ENCODE measurements at places on chromosomes 5 and 9.

GRCh38 chr5:165887147-165887546 lies 2381.7 kb downstream of the MAT2B start:
- DNase-seq = no peak

- DNase-seq = no peak
These were observed 6.5 kb downstream of the SLC35A4 start for GRCh38 chr5:140571105-140571504.

DNA sequence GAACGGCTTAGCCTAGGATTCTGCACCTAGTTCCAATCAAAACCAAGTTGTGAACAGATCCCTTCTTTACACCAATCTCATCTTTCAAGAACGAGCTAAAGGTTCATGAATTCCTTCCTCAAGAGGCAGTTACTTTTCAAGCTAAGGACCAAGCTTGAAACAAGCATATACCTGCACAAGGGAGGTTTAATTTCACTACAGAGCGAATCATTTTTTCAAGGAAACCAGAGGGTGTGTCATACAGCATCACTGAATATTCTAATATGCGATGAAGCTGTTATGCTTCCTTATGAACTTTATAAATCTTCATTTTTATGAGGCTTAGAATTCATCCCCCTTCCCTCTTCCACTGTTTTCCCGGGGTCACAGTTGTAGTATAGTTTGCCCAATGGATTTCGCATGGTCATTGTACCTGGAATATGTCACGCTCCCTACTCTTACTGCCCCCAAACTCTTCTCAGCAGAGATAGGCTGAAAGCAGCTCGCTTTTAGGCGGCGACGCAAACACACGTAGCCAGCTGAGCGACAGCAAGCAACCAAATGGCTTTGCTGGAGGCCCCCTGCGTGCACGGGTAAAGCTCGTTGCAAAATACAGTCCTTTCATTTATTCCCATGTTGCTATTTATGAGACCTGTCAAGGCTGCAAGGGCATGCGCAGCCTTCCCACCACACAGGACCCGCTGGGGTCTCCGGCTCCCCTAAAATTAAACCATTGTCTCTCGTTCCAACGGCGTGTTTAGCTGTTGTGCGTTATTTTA lies 832 bp downstream of the LMBRD2 start:
- peak; percentile 64 for DNase-seq

DNA sequence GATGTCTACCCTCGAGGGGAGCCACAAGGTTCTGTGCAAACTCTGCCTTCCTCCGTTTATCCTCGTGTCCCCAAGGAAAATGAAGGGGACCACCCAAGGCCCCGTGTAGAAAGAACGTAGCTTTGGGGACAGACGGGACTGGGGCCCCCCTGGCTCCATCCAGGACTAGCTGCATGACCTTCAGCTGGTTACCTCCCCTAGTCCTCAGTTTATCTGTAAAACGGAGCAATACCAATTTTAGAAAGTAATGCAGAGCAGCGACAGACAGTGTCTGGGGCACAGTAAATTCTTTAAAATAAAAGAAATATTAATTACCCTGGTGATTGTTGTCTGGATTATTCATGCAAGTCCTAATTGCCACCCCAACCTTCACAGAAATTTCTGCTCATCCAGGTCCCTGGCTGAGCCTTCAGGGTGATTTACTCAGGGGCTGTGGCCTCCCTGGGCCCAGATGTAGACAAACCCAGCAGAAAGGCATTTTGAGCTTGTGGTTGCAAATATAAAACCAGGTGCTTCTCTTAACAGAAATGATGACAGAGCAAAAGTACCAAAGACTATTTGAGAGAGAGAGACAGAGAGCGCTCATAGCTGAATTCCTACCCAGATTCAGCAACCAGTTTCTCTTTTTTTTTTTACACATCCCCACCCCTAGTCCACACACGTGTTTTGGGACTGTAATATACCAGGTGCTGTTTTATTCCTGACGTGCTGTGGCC lies 155.1 kb upstream of the SMIM23 start:
- DNase-seq = no peak

DNA sequence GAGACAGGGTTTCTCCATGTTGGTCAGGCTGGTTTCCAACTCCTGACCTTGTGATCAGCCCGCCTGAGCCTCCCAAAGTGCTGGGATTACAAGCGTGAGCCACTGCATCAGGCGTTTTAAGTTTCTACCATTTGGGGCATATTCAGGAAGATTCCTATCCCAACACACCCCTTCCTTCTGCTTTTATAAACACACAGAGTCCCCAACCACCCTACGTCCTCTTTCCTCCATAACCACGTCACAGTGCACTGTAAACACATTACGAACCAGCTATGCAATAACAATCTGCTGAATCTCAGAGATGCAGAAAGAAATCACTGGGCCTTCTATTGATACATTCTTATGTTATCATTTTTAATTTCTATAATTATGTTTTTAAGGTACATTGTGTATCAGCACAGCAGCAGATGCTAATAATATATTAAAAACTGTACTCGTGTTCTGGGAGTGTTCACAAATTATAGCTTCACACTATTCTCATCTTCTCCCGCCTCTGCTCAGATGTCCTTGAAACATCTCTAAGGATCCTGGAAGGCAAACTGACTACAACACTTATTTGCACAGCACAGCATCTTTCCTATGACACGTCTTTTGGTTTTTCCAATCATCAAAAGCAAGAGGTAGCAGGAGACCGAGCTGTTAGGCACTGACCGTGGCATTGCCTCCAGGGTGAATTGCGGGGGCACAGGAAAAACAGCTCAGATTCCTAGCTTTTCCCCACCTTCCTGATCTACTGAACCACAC lies 60.2 kb downstream of the KCNIP1 start:
- DNase-seq = no peak

GRCh38 chr9:76537150-76537646 lies 78.2 kb downstream of the GCNT1 start:
- no peak for DNase-seq

DNA sequence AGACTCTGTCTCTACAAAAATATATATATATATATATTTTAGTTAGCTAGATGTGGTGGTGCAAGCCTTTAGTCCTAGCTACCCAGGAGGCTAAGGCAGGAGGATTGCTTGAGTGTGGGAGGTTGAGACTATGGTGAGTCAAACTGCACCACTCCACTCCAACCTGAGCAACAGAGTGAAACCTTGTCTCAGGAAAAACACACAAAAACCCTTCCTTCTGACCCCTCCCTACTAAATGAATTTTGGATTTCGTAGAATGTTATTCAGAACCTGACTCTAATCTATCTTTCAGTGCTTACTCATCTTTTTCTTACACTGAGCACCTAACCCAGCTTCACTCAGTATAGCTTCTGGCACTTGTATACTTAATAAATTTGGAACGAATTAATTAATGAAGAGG lies 35.2 kb upstream of the IL7R start:
- no peak for DNase-seq

DNA sequence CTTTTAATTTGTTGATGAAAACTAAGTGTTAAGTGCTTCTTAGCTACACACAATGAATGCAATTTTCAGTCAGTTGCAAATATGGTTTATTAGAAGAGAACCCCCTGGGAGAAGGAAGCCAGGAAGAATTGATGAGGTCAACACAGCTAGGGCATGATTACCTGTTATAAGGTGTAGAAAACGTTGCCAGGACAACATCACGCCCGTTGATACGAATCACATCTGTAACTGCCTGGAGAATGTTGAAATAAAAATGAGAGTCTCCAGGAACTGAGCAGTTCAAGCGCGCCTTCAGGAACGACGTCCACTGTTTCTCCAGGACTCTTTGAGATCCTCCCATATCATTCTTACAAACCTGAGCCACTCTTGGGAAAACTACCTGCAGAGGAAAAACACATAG lies 88.0 kb downstream of the SEMA6A start:
- DNase-seq = no peak

DNA sequence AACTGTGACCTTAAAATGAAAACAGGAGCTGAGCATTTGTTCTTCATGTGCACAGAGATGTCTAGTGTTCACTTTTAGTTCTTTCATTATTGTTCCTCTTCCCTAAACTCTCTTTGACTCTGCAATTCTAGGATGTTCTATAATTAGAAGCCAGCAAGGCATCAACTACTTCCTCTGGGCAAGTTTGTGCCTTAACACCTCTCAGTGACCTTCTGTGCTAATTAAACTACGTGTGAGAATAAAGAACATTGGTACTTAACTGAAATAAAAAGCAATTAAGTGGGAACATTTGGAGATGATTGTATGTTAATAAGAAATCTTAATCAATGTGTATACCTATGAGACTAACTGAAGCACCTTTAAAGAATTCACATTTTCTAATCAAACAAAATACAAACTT lies 242.8 kb downstream of the RASEF start:
- DNase-seq = no peak

DNA sequence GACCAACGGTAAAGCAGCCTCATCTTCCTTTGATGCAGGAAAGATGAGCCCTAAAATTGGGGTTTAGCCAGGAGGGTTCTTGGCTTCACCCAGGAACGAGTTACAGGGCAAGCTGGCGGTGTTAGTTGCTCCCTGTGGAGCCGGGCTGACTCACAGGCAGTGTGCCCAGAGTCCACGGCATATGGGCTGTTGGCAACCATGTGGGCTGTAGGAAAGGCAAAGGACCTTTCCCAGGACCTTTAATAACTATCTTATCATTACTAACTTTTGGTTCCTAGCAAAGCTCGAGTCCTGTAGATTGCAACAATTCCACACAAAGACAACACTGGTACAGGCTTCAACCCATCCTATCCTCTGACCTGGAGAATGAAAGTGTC lies 29.8 kb upstream of the CLPTM1L start:
- DNase-seq = no peak

DNA sequence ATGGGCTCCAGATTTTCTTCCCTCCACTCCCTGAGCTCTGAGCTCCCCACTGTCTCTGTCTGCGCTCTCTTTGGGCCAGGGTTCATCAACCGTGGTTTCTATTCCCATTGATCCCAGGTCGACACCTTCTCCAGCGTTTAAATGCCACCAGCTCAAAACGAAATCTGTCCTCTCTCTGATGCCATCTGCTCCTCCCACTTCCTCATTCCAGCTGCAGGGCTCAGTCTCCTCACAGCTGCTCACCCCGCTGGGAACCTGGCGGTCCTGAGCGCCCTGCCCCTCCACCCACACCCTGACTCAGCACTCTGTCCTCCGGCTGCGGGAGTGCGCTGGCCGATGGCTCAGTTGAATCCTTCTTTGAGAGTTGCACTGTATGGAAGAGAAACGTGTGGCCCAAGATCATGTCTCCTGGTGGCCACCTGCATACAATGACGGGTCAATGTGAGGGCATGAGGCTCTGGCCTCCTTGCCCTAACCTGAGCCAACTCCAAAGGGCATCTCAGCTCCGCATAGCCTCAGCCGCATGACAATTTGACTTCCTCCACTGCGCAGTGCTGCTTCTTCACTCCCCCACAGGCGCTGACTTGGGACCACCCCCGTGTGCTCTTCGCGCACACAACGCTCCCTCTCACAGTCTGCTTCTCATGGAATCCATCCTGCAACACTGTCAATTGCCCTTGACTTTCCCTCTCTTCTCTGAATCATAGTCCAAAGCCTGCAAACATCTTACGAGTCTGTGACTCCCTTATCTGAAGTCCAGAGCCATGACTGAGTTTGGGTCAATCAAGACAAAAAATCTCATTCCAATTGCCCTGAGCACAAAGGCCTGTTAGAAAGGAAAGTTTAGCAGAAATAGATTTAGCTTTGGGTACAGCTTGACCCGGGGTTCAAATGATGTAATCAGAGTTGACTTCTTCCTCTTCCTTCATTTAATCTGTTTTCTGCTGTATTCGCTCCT lies 82.4 kb downstream of the PTCH1 start:
- no peak for DNase-seq

- DNase-seq = no peak
These were observed 62.0 kb upstream of the RANBP3L start for GRCh38 chr5:36363744-36364143.

DNA sequence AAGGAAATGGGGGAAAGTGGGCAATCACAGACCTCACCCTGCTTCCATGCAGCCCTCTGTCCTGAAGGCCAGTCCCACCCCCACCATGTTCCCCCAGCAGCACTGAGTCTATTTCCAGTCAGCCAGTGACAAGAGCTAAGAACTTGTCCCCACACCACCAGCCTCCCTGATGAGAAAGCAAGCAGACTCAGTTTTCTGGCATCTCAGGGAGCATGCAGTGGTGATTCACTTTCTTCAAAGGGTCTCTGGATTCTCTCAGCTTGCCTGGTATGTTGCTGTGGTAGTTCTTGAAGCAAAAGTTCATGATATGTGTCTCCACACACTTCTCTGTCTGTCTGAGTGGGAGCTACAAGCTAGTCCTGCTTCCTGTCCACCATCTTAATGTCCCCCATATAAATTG lies 799.9 kb upstream of the TYRP1 start:
- no peak for DNase-seq

DNA sequence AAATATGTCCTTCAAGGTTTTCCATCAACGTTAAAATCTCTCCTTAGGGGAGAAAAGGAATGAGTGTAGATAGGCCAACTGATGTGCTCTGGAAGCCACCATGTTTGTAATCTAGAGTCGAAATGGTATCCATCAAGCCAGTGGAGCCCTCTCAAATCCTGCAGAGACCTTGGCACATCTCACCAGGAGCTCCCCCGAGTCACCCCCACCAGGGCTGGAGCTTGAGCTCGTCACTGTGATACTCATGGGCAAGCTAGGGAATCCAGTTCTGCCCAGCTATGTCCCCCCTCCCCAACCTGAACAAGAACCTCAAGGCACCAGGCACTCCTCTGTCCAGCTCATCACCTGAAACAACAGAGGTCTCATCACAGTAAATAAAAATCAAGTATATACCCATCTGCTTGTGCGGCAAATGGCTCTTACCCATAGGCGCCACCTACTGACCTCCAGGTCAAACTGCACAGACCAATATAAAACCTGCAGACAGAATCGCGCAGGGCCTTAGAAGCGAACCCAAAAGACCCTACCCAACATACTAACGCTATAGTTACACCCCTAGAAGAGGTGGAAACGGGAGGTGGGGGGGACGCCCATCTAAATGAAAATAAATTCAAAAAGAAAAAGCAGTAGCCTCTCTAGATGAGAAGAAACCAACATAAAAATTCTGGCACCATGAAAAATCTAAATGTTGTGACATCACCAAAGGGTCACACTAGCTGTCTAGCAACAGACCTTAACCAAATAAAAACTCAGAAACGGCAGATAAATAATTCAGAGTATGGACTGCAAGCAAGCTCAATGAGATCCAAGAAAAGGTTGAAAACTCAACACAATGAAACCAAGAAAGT lies 75.0 kb downstream of the TTC39B start:
- no peak for DNase-seq

GRCh38 chr9:69582018-69582417 lies 90.2 kb downstream of the APBA1 start:
- DNase-seq = no peak
